ENCODE measurements at places on chromosomes 1 and 21.

- no peak for DNase-seq
These were observed 25.8 kb upstream of the PIGC start for GRCh38 chr1:172469717-172470116.

DNA sequence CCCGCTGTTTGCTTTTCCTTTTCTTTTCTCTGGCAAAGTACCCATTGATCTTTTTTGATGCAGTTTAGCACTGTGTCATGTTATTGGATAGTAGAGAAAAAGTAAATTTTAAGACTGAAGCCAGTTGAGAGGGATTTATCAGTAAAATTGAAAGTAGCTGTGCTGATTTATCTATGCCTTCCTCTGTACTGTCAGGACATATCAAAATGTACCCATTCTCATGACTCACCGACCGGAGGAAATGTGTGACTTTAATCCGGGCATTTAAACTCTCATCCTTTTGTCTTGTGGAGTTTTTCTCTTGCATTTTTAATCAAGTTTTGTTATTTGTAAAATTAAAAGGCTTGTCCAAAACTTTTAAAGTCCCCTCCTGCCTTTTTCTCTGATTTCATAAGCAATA is 276.6 kb upstream of the FMN2 start:
- DNase-seq, result no peak

GRCh38 chr1:197606168-197606845 is 169.0 kb downstream of the DENND1B start:
- no peak for DNase-seq

DNA sequence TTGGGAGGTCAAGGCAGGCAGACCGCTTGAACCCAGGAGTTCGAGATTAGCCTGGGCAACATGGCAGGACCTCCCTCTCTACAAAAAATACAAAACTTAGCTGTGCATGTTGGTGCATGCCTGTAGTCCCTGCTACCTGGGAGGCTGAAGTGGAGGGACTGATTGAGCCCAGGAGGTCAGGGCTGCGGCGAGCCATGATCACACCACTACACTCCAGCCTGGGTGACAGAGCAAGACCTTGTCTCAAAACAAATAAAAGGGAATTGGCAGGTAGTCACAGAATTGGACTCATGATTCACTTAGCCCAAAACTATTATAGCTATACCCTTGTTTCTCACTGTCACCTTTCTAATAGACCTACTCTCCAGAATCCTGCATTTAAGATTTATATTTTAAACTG is 5.5 kb downstream of the TADA1 start:
- no peak for DNase-seq

- DNase-seq, result no peak
These were observed 32.8 kb upstream of the IL19 start for GRCh38 chr1:206737729-206738201.

DNA sequence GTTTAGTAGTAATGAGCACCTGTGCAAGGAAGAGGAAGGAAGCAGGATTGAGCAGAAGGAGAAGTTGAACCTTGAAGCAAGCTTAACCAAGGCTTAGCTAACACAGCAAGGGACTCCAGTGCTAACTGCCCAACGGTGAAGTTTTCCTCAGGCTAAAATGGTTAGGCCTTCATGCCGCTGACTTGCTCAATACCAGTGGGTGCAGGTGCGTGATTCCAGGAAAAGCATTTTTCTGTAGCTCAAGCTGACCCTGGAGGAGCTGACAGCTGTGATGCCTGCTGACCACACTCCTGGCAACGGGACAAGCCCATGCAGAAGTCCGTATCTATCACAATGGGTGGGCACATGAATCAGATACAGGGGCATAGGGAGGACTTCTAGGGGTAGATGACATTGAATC is 76.5 kb upstream of the FGGY start:
- no peak for DNase-seq

DNA sequence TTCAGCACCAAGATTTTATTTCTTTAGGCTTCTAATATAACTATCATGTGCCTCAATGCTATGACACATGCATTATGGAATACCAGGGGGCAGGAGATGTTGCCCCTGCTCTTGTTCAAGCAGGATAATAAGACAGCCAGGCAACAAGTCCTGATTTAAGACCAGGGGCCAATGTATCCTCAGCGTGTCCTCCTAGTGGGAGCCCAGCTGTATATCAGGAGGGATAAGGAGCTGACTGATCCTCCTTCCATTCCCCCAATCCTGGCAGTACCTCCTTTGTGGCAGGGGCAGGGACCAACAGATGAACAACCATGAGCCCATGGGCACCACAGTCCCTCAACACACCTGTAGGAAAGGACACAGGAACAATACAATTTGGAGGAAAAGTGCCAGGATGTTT is 29.3 kb downstream of the SORT1 start:
- no peak for DNase-seq

DNA sequence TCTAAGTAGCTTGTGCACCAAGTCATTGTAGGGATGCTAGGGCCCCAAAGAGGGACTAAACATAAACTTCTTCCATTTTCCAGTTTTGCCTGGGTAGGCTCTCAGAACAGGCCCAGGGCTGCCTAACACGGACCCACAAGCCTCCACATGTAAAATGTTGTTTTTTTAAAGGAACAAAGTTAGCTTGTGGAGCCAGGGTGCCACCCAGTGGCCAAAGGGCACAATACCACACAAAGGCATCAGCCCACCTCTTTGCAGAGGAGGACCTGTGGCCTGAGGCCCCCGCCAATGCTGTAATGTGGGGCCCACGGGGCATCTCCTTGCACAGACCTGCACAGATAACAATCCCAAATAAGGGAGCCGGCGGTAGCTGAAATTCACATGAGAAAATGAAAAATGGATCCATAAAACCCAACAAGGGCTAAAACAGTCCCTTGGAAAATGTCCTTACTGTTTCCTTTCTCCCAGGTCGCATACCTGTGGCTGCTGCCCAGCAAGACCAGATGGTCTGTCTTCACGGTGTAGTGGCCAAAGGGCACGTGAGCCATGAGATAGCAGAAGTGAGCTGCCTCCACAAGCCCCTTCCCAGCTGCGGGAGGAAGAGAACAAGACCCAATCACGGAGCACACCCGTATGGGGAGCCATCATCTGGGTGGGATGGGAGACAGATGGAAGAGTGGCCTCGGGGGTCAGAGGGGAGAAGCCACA is 23.8 kb downstream of the SEC16B start:
- DNase-seq, result peak; percentile 66

DNA sequence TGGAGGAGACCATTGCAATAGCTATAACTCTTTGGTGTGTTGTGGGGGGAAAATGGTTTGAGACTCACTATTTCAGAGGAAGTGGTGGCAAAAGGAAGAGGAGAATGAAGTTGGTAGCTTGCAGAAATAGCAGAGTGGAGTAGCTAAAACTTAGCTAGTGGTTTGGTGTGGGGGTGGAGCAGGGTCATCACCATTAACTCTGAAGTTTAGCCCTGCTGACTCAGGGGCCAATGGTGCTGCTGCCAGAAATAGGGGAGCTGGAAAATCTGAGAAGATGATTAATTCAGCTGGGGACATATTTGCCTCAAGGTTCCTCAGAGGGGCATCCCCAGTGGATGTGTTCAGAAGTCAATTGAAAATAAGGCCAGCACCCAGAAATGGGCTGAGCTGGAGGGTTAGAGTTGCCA is 65.4 kb downstream of the RUNX1 start:
- DNase-seq, result peak; percentile 12

- no peak for DNase-seq
These were observed 6.1 kb upstream of the CROCC start for GRCh38 chr1:16915627-16915973.

GRCh38 chr1:228366062-228366865 is 40.4 kb downstream of the TRIM11 start:
- DNase-seq, result no peak

DNA sequence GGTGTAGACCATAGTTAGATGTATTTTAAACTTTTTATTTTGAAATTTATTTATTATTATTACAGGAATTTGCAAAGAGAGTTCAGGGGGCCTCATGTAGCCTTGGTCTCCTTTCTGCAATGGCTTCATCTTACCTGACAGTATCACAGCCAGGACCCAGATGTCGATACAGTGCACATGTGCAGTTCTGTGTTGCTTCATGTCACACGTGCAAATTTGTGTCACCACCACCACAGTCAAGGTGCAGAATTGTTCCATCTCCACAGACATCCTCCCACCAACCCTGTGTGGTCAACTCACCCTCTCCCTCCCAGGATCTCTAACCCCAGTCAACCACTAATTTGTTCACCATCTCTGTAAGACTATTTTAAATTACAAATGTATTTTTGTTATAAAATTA is 184.5 kb downstream of the CAMTA1 start:
- DNase-seq, result no peak

- DNase-seq, result no peak
These were observed 59.8 kb upstream of the C1orf53 start for GRCh38 chr1:197842646-197843045.

DNA sequence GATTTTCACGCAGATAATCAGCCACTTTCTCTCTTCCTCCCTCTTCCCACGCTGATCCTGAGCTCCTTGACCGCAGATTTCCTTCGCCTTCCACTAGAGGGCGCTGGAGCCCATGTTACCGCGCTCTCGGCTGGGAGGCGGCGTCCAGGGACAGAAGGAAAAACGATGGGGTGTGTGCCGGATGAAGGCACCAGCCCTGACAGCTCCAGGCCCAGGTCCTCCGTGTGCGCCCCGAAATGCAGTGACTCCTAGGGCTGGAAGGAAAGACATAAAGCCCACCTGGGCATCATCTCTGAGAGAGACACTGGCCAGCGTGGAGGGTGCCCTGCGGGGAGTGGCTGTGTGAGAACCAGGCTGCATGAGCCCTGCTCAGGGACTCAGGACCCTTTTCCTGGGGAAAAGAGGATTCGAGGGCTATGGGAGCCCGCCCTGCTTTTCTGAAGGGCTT is 44.9 kb upstream of the CYP2J2 start:
- peak; percentile 76 for DNase-seq

All from RWPE1 (cell line).